ENCODE measurements at places on chromosomes 5 and 9. TPM values are rescaled to one million over a fixed set of nuclear protein-coding genes. Genes with fewer than 3 reads are reported as not detected.

RASGEF1C gene
- total RNA-seq: not detected

- no peak for DNase-seq
Observed at GRCh38 chr5:61808091-61808490, 476.0 kb downstream of the ZSWIM6 start.

- DNase-seq: no peak
Observed at GRCh38 chr9:121566481-121567465, 67.1 kb upstream of the GGTA1 start.

- DNase-seq: no peak
Observed at GRCh38 chr9:134068744-134069479, 1.1 kb upstream of the BRD3 start.

DNA sequence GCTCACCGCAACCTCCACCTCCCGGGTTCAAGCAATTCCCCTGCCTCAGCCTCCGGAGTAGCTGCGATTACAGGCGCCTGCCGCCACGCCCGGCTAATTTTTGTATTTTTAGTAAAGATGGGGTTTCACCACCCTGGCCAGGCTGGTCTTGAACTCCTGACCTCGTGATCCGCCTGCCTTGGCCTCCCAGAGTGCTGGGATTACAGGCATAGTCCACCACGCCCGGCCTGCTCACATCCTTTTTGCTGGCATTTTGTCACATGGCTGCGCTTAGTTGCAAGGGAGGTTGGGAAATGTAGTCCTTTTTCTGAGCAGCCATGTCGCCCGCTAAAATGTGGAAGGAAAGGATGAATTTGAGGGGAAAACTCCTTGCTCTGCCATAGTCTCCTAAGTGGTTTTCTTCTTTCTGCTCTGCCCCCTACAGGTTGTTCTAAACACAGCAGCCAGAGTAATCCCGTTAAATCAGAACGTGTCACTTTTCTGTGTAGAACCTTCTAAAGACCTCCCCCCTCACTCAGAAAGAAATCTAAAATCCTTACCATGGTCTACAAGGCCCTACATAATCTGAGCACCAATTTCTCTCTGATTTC lies 57.8 kb upstream of the HSPA9 start:
- peak; percentile 51 for DNase-seq

FOXB2 gene
- not detected for total RNA-seq

- peak; percentile 85 for DNase-seq
Observed at GRCh38 chr9:21974722-21975409, 19.3 kb downstream of the CDKN2A start.

DNA sequence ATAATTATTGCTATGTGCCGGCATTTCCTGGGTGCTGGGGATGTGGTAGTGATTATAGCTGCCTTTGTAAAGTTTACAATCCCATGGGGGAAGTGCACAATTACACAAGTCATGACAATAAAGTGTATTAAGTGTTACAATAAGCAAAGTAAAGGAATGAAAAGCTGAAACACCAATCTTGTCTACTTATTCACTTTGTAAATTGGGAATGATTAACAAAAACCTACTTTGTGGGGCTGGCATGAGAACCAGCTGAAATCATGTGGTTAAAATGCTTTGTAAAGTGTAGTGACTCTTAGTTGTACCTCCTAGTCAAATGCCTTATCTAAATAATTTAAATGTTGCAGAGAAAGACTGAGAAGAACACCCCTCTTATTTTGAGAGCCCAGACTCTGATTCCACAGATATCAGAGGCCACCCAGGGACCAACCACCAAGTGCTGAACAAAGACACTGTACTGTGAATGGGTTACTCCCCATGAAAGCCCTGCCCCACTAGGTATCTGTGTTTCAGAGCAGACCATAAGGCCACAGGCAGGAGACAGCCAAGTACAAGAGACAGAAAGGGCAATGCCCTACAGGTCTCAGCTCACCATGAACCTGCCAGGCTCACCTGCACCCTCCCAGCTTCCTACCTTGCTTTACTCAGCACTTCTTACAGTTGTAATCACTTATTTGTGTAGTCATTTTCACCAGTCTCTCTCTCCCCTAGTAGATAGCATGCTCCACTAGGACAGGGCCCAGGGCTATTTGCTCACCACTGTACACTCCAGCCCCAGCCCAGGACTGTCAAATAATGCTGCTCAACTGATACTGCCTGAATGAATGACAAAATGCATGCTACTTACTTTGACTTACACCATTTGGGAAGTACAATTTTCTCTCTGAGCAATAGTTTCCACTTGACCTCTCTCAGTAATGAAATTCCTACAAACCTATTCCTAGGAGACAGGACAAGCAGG lies 101.6 kb upstream of the APC start:
- peak; percentile 18 for DNase-seq

DNA sequence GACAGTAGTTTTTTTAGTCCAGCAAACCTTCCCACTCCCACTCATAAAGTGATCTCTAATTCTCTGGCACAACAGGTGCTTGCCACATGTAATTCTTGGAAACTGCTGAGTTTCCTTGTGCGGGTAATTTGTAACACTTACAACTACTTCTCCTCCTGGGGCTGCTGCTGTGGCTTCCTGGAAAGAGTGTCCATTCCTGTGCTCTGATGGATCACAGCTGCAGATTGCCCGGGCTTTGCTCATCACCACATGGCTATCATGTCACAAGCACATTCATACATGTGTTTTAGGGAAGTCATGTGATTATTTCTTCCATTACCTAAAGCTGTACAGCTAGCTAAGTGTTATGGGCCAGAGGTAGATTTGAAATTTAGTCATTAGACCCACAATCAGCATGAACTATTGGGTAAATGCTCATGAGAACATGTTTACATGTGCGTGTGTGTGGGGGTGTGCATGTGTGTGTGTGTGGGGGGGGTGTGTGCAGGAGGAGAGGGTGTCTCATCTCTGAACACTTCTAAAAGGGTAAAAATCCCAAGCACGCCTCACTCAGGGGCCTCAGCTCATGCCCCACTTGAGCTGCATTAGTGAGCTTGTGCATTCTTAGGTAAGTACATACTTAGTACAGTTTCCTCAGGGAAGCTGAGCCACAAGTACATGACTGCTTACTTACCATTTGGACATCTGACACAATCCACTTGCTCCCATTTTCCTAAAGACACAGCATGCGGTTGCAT lies 118.1 kb upstream of the CCDC112 start:
- peak; percentile 33 for DNase-seq

DNA sequence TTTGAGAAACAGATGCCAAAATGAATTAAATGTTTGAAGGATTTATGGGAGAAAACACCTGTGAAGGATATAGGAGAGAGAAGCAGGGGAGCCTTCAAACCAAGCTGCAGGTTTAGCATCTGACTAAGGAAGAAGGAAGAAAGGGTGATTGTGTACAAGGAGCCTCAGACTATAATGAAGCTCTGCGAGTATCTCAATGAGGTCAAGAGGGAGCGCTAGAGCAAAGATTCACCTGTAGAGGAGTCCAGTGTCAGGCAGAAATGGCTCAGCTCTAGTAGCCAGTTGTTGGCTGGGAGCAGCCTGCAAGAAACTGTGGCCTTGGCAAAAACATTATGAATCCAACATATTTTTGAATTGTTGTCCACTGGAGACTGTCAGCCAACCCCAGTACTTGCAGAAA lies 20.0 kb upstream of the GHR start:
- no peak for DNase-seq

DNA sequence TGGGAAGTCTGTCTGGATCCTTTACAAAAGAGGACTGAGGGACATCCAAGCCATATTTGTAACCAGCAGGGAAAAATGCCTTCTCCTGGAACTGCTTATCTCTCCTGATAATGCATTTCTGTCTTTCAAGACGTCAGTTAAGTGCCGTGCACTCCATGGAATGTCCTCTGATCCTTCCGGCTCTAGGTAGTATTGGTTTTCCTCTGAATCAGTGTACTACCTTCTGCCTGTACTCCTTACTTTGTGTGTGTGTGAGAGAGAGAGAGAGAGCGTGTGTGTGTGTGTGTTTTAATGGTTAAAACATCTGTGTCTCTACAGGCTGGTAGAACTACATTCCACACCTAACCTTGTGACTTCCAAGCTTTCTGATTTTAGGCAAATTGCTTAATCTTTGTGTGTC lies 89.9 kb downstream of the PIP5K1B start:
- DNase-seq: no peak

DNA sequence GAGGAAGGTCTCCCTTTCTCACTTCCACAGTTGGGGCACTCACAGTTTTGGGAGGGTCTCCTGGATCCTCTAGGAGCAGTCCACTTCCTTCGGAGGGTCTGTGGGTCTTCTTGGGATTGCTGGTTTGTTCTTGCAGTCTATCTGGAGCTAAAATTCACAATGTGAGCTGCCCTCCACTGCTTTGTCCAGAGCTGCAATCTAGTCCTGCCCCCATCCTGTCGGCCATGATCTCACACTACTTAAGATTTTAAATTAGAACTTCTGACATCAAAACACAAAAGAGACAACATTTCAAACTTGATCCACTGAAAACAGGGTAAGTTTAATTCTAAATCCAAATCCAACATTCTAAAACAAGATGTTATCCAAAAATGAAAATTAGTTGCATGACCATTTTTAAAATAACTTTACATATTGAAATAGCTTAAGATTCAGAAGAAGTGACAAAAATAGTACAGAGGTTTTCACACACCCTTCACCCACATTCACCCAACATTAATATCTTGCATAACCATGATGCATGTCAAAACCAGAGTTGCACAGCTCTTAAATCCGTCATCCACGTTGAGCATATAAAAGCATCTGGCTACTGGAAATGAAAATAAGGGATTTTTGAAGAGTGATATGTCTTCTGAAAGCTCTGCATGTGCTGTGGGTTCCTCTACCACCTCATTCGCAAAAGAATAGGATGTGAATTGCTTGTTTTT lies 113.7 kb upstream of the EPB41L4A start:
- DNase-seq: no peak

DNA sequence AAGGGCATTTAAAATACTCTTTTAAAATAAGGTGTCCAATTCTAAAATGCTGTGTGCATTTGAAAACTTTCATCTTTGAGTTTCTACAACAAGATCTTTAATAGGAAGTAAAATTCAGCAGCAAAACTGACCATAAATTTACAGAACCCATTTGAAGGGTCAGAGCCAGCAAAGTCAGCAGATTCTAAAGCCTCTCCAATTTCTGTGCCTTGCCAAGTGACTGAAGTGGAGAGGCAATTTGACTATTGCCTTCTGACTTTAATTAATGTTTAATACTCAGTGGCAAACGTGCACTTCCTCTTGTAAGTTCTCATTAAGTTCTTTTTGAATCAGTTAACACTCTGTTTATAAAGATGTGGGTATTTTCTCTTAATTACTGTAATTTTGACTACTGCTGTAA lies 155.2 kb downstream of the BAAT start:
- no peak for DNase-seq

DNA sequence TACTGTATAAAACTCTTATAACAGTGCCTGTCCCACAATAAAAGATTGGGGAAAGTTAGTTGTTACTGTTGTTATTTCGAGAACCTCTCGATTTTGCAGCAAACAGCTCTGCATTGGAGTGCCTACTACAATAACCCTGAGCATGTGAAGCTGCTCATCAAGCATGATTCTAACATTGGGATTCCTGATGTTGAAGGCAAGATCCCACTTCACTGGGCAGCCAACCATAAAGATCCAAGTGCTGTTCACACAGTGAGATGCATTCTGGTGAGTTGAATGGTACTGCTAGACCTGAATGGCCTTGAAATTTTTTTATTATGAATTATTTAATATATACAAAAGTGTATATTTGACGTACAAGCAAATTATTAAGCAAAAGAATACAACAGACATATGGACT lies 123.2 kb downstream of the TEX10 start:
- DNase-seq: no peak

EPB41L4A gene
- total RNA-seq: 1.7 TPM

DNA sequence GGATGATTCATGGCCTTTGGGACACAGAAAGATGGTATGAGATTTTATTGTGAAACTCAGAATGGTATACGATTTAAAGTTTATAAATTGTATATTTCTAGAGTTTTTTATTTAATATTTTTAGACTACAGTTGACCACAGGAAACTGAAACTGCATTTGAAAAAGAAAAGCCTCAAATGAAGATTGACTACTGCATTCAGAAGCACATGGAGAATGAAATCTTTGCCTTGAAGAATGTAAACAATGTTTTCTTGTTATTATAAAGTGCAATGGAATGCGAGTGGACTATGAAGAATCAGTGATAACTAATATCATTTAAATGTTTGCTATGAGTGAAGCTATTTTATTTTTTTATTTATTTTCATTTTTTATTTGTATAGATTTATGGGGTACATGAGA lies 169.1 kb upstream of the CDH18 start:
- no peak for DNase-seq

DNA sequence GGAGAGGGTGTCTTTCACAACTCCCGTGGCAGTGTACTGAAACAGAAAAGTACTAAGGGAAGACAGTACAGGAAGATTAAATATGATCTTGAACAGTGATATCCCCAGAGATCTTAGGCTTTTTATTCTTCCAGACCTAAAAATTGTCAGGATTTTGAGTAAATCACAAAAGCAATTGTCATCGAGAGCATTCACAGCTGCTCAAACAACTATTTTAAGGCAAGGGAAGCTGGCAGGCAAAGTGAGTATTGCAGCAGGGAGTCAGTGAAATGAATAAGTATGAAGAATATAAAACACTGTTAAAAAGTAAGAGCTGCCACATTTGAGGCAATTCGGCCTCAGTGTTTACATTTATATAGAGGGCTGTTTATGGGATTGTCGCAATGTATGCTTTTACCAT lies 479.0 kb downstream of the CAAP1 start:
- DNase-seq: no peak

- no peak for DNase-seq
Observed at GRCh38 chr9:32265037-32265436, 119.4 kb upstream of the ACO1 start.

ZBED3 gene
- total RNA-seq: 3.8 TPM

DNA sequence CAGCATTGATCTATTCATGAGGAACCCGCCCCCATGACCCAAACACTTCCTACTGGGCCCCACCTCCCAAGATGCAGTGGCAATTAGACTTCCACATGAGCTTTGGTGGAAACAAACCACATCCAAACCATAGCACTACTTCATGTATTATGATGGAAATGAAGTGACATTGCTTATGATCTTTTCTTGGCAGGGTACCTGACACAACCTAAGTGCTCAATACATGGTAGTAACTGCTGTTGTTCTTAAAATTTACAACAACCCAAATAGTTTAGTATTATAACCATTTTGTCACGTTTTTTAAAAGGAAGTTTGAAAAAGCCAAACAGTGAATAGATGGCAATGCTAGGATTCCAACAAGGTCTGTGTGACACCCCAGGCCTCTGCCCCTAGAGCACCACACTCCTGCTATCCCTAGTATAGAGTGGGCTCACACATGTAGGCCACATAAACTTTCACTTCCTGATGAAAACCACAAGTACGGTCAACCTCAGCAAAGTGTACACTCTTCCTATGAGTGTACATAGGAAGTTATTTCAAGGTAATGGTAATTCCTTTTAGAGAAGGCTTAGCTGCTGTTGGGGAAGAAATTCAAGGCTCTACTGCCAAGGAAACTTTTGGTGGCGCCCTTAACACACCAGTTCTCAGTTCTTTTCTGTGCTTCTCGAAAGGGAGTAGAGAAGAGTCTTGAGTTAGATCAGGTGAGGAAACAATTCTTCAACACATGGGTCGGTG lies 97.6 kb downstream of the ARSB start:
- no peak for DNase-seq

DNA sequence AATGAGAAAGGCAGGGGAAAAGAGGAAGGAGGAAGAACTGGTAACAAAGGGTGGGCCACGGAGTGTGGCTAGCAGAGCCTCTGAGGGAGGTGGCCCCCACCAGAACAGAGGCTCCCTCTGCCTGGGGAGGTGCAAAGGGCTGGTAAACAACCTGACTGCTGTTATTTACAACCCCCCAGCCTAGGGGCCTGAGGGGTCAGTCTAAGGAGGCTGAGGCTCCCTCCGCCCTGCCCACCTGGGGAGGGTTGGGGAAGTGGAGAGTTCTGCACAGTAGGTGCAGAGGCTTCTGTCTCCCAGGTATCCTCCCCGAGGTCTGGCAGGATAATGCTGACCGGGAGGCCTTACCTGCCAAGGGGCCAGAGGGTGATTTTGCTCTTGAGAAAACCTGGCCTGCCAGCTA lies 35.6 kb upstream of the SMU1 start:
- DNase-seq: no peak

All from SJCRH30 (cell line).